ENCODE measurements at places on chromosomes 7 and 10. TPM values are rescaled to one million over a fixed set of nuclear protein-coding genes. Genes with fewer than 3 reads are reported as not detected.

ZKSCAN1 gene
- 9.7 TPM for total RNA-seq

ENKUR gene
- total RNA-seq = not detected

MRPS17 gene
- 32.2 TPM for total RNA-seq

NPSR1 gene
- not detected for total RNA-seq

IL2RA gene
- total RNA-seq = not detected

OR2A5 gene
- not detected for total RNA-seq

DNAAF5 gene
- 36.6 TPM for total RNA-seq

SUN3 gene
- total RNA-seq = not detected

LRIT1 gene
- total RNA-seq = not detected

SEC23IP gene
- 53.1 TPM for total RNA-seq

MUC3A gene
- total RNA-seq = 17.6 TPM

FFAR4 gene
- total RNA-seq = 0.44 TPM

TRIM56 gene
- total RNA-seq = 8.8 TPM

FOXP2 gene
- total RNA-seq = not detected

ARF5 gene
- 159 TPM for total RNA-seq

IDI2 gene
- not detected for total RNA-seq

HABP2 gene
- total RNA-seq = 0.09 TPM

NEBL gene
- 4.2 TPM for total RNA-seq

CLEC2L gene
- not detected for total RNA-seq

DBF4 gene
- total RNA-seq = 32.4 TPM

HMX3 gene
- not detected for total RNA-seq

ADRB1 gene
- 0.98 TPM for total RNA-seq

PLPP4 gene
- 0.18 TPM for total RNA-seq

FAM237B gene
- total RNA-seq = not detected

PPA1 gene
- total RNA-seq = 232 TPM

EVX1 gene
- not detected for total RNA-seq

XRCC2 gene
- 5.7 TPM for total RNA-seq

IFIT1 gene
- total RNA-seq = 7.0 TPM

NXPH1 gene
- not detected for total RNA-seq

PRKG1 gene
- not detected for total RNA-seq

FAM200A gene
- 8.0 TPM for total RNA-seq

AZGP1 gene
- total RNA-seq = not detected

CFAP69 gene
- total RNA-seq = 1.8 TPM

LIPM gene
- total RNA-seq = not detected

FAM107B gene
- 165 TPM for total RNA-seq

ITGA8 gene
- not detected for total RNA-seq

Data from A549 treated with RU486 at 1 μM for 4 hours (cell line).